ENCODE measurements at places on chromosomes 3 and 15.
A peak's percentile ranks its signal among the peaks of the same experiment; 100 is the strongest.

GRCh38 chr15:38997841-38998240, 433.2 kb upstream of the RASGRP1 start:
- DNase-seq, result no peak

DNA sequence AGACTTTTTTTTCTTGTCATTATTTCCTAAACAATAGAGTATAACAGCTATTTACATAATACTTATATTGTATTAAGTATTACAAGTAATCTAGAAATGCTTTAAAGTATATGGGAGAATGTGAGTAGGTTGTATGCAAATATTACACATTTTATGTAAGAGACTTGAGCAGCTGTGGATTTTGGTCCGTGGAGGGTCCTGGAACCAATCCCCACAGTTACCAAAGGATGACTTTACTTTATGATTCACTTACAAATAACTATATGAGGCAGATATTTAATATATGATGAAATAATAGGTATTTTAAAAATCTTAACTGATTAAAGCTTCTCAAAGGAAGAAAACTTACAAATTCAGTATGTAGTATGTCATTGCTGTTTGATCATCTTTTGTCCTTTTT, 56.3 kb downstream of the PPP2R3A start:
- no peak for DNase-seq

DNA sequence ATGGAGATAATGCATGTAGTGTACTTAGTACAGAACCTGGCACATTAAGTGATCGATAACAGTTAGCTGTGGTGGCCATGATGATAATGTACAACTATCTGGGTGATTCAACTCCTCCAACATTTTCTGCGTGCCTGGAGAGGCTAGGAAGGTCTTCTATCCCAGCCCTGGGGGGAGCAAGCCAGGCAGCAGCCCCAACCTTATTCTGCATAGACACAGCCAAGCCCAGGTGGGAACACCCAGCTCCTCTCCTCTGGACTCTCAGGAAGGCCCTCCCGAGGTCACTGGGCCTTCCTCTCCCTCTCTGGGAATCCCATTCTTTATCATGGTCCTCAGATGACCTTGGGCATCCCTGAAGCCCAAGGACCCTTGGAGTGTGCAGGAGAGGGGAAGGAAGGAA, 5.1 kb upstream of the TLE3 start:
- DNase-seq, result no peak

GRCh38 chr15:89939910-89940309, 27.2 kb upstream of the ARPIN start:
- no peak for DNase-seq

GRCh38 chr15:67061811-67062368, 3.5 kb upstream of the SMAD3 start:
- DNase-seq, result no peak

GRCh38 chr3:22451501-22451900, 700.5 kb upstream of the ZNF385D start:
- DNase-seq, result peak; percentile 25

GRCh38 chr3:137767538-137768360, 3.6 kb downstream of the SOX14 start:
- DNase-seq, result no peak

DNA sequence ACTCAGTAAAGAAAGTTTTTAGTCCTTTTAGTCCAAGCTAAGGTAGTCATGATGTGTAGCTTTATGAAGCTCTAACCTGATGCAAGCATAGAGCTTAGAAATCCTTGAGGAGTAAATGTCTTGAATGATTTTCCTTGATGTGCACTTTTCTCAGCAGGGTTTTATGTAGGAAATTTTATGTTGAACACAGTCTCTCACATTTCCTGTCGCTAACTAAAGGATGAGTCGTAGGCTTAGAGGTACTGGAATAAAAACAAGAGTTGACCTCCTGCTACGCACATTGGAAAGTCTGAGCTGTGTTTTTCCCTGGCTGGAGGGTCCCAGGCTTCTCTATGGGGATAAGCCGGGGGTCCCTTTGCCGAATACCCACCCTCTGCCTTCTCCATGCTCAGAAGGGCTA, 34.7 kb upstream of the ZPLD1 start:
- no peak for DNase-seq

DNA sequence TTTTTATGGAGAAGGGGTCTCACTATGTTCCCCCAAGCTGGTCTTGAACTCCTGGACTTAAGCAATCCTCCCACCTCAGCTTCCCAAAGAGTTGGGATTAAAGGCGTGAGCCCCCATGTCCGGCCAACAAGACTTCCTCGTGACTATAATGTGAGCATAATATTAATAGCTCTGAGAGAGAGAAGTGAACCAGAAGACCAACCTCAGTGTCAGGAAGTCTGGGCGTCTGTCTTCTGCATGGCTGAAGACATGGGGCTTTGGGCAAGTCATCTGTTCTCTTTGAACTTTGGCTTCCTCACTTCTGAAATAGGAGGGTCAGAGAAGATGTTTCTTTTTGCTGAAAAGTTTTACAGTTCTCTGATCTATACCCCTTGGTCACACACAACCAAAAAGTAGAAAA, 92.1 kb downstream of the SLC49A4 start:
- no peak for DNase-seq

DNA sequence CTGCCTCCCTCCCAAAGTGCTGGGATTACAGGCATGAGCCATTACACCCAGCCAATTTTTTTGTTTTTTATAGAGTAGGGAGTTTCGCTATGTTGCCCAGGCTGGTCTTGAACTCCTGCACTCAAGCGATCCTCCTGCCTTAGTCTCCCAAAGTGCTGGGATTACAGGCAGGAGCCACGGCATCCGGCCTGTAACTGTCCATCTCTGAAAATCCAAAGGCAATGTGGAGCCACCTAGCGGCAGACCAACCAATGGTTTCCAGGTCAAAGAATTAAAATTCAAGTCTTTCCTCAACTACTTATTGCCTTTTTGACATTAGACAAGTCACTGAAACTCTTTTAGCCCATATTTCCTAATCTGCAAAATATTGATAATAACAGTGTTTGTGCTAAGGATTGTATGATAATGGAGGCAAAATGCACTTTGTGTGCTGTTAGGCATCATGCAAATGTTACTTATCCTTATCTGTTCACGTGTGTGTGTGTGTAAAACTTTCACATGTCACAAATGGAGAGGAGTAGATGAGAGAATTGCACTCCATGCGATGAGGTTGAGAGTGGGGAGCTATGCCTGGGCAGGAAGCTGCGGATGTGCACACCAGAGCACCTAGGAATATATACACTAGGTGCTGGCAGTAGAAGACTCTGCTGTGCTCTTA, 48.7 kb downstream of the COL8A1 start:
- DNase-seq, result peak; percentile 70

GRCh38 chr3:97291901-97292300, 472.7 kb upstream of the ARL6 start:
- DNase-seq, result no peak

GRCh38 chr3:122697952-122698620, 17.4 kb downstream of the PARP14 start:
- DNase-seq, result no peak

DNA sequence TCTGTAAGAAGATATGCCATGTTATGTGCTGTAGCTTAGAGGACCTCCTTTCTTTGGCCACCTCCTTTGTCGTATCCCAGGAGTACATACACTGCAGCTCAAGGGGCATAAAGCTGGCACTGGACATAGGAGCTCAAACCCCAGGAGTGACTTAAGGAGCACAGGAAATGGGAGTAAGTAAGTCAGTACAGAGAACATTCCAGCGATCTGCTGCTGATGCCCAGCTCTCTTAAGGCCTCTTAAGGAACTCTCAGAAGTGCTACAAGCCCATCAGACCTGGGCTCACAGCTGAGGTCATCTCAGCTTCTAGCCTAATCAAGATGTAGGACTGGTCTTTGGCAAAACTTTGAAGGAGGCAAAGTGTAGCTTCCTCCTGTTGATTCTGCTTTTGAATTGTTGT, 21.6 kb upstream of the ACTL6A start:
- no peak for DNase-seq

DNA sequence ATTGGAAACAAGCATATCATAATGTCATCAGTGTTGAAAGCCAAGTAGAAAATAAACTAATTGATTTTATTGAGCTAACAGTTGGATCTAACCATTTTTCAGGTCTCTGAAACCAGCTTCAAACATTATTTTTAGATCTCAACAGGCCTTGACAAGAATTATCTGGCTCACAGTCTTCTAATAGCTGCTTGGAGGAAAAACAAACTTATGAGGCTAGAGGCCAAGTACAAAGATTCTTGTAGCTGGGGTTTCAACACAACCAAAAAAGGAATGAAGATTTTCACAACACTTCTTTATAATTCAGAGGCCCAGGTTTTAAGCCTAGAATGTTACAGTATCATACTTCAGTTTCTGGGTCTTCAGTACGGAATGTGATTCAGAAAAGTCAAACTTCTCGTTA, 3.7 kb downstream of the SETMAR start:
- no peak for DNase-seq

GRCh38 chr3:30640851-30641250, 34.5 kb downstream of the TGFBR2 start:
- DNase-seq, result peak; percentile 82

GRCh38 chr15:79943820-79944219, 27.2 kb downstream of the BCL2A1 start:
- DNase-seq, result no peak

DNA sequence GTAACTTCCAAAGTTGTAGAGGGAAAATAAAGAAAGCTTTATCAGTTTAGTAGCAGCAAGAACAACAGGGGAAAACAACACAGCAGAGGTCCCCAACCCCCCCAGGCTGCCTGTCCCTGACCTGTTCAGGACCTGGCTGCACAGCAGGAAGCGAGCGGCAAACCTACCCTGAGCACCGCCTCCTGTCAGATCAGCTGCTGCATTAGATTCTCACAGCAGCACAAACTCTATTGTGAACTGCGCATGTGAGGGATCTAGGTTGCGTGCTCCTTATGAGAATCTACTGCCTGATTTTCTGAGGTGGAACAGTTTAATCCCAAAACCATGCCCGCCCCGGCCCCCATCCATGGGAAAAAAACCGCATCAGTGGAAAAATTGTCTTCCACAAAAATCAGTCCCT, 40.3 kb downstream of the USP50 start:
- DNase-seq, result no peak

DNA sequence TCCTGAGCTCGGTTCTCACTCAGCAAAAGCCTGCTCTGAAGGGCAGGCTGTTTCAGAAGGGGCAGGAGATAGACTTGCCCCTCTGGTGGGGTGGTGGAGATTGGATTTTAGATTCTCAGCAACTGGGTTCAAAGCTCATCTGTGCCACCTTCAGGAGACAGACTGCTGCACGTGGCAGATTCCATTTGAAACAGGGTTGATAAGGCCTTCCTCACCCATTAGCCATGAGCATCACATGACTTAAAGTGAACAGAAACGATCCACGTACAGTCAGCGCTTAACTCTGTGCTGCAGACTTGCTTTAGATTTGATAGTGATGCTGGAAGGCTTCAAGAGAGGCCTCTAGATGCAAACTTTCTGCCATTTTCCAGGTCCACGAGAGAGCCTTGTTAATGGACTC, 35.0 kb upstream of the MGLL start:
- DNase-seq, result peak; percentile 68

- DNase-seq, result no peak
Measured at GRCh38 chr3:76369170-76369569, 583.8 kb upstream of the ZNF717 start.

DNA sequence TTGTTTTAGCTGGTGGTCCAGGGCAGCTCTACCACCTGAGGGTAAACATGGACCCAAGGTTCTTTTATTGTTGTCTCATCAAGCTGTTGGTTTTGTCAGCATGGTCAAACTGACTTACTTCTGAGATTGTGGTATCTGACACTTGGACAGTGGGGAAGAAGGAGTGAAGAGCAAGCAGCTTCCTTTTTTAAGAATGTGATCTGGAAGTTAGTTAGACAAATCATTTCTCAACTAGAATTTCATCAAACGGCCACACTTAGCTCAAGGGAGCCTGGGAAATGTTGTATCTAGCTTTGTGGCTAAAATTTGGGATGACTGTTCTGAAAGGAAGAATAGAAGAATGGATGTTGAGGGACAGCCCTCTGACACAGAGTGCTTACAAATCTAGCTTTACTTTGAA, 215.2 kb downstream of the ZNF621 start:
- DNase-seq, result no peak

DNA sequence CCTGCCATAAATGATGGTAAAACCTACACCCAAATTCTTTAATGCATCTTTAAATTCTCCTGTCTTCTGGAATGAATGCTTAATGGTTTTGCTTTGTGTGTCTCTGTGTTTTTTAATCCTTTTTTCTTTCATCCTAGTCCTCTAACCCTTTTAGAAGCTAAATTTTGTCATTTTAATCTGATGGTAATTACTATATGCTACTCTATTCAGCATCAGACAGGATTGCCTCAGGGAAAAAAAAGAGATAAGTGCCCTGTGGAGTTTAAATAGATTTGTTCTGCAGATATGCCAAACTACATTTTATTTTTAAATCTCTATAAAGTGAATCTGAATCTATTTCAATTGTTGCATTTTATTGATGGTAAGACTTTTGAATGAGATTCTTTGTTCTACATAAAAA, 966.8 kb downstream of the NSUN3 start:
- DNase-seq, result no peak

GRCh38 chr3:188339410-188340295, 185.7 kb downstream of the LPP start:
- no peak for DNase-seq

DNA sequence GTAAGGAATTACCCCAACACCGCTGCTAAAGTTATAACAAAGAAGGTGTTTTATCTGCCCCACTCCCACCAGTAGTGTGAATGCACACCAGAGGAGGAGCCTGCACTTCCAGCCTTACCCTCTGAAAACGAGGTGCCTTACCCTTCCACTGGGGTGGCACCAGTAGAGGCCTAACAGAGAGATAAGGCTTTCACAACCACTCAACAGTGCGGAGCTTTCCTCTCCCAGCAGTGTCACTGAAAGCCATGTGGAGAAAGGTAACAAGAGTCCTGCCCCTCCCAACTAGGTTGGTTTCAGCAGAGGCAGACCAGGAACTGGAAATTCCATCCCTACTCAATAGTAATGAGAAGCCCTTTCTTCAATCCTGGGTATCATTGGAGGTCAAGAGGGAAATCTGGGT, 539.2 kb downstream of the VGLL3 start:
- DNase-seq, result no peak

DNA sequence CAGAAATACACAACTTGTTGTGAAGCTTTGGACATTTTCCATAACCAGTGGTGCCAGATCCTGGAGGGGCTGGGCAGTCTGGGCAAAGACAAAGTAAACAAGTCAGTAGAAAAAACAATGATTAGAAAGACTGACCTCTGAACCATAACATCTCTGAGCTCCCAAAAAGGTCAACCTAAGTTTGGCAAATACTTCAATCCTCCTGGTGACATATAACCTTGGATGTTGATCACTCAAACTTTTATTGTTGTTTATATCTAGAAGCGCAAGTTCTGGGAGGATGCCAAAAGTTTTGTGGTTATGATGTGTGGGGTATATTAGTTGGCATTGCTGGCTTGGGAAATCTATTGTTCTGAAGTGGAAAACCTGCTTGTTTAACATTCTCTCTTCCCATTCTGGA, 257.7 kb downstream of the DIPK2A start:
- no peak for DNase-seq

DNA sequence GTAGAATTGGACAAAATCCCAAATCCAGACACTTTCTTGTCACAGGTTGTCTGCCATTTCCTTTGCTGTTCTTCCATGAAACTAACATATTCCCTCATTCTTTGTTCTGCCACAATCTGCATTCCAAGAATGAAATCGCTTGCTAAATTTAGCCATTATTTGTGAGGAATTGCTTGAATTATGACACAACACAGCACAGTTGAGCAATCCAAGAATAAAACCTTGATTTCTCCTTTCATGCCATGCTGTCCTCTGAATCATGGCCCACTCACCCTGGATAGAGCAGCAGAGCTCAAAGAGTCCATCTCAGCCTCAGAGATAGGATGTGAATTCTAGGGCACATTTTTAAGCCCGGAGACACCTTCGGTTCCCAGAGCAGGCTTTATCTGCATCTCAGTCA, 35.2 kb upstream of the GREM1 start:
- no peak for DNase-seq
